ENCODE measurements at places on chromosomes 2 and 18. TPM values are rescaled to one million over a fixed set of nuclear protein-coding genes. Genes with fewer than 3 reads are reported as not detected.

APOB gene
- not detected for total RNA-seq

LIMS3 gene
- total RNA-seq, result 3.3 TPM

TCF23 gene
- not detected for total RNA-seq

C2orf74 gene
- total RNA-seq, result 15.9 TPM

POU3F3 gene
- total RNA-seq, result not detected

- no peaks in the 10 kb centered on the region for H3K27me3 ChIP-seq
- peaks cover 32% of the 10 kb centered on the region for H3K36me3 ChIP-seq
- DNase-seq, result no peak
- no peak overlapping the region for H3K27ac ChIP-seq
- peaks cover 6% of the 10 kb centered on the region for H3K4me1 ChIP-seq
Measured at GRCh38 chr2:134361648-134362047, 107.8 kb downstream of the MGAT5 start.

DNA sequence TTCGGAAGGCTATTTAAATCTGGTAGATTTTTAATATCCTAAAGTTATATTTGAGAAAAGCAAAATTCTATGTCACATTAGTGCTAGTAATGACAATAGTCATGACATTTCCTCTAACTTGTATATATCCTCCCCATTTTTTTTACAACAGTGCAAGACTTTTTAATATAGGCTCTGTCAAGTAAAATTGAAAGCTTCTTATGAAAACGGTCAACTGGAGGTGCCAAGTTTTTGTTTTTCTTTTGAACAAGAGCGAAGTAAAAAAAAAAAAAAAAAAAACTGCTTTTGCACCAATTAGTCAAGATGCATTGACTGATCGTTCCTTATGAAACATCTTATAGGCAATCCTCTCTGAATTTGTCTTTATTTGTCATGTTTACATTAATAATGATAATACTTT is 389.3 kb downstream of the STK39 start:
- H3K36me3 ChIP-seq, result no peaks in the 10 kb centered on the region
- no peak overlapping the region for H3K4me3 ChIP-seq
- H3K27me3 ChIP-seq, result peaks cover 2% of the 10 kb centered on the region
- peaks cover 8% of the 10 kb centered on the region for H3K4me1 ChIP-seq
- no peak overlapping the region for H3K27ac ChIP-seq
- DNase-seq, result no peak

DNA sequence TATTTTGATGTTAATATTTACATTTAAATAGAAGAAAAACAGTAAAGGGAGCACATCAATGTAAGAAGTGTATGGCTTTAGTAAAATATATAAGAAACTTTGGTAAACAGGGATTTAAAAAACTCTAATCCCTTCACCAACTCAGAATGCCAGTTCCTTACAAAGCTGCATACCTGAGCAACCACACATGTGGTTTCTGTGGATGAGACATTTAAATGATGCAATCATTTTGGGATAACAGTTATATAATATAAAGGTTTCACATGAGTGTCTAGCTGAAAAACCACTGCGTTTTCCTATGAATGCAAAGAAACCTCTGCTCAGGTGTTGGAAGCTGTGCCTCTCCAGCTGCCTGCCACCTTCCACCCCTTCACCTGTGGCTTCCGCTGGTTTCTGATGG is 209.1 kb upstream of the REV1 start:
- H3K27ac ChIP-seq, result no peak overlapping the region
- H3K27me3 ChIP-seq, result peaks cover 2% of the 10 kb centered on the region
- H3K4me3 ChIP-seq, result no peak overlapping the region
- no peak for DNase-seq

DNA sequence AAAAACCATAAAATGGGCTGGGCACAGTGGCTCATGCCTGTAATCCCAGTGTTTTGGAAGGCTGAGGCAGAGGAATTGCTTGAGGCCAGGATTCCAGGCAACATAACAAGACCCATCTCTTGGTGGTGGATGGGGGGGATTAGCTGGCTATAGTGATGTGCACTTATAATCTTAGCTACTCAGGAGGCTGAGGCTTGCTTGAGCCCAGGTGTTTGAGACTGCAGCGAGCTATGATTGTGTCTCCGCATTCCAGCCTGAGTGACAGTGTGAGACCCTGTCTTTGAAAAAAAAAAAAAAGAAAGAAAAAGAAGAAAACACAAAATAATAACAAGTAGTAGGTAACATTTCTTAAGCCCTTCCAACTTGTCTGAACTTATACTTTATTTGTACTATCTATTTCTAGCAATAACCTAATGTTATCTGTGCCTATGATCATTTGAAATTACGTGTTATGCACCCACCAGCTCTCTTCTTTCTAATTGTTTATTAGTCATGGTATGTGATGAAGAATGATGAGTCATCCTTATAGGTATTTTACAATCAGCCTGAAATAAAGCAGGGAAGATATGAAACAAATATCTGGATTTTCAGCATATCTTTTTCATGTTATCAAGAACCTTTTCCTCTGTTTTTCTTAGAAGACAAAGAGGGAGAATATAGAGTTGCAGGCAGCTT is 129.3 kb upstream of the UNC80 start:
- DNase-seq, result no peak
- no peaks in the 10 kb centered on the region for H3K4me1 ChIP-seq
- H3K4me3 ChIP-seq, result no peak overlapping the region
- no peak overlapping the region for H3K27ac ChIP-seq
- H3K36me3 ChIP-seq, result no peaks in the 10 kb centered on the region

GRCh38 chr2:126729896-126730295 is 73.9 kb downstream of the GYPC start:
- no peaks in the 10 kb centered on the region for H3K27me3 ChIP-seq
- H3K36me3 ChIP-seq, result peaks cover 11% of the 10 kb centered on the region
- H3K4me3 ChIP-seq, result no peak overlapping the region

DNA sequence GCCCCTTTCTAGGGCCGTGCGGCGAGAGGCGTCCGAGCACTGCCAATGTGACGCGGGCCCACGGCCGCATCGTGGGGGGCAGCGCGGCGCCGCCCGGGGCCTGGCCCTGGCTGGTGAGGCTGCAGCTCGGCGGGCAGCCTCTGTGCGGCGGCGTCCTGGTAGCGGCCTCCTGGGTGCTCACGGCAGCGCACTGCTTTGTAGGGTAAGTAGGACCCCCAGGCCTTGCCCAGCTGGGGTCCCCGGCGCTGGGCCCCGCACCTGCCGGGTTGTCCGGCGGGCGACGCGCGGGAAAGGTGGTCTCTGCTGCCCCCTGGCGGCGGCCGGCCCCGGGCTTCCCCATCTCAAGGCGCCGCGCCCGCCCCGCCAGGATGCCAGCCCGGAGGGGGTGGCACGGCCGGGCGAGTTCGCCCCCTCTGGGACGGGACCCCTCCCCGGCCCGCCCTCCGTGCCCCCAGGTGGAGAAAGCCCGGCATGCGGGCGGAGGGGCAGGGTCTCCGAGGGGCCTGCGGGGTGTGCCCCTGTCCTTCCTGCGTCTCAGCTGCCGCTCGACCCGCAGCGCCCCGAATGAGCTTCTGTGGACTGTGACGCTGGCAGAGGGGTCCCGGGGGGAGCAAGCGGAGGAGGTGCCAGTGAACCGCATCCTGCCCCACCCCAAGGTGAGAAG is 1.9 kb downstream of the PRSS56 start:
- peaks cover 10% of the 10 kb centered on the region for H3K4me1 ChIP-seq
- no peaks in the 10 kb centered on the region for H3K36me3 ChIP-seq
- H3K4me3 ChIP-seq, result no peak overlapping the region
- peaks cover 38% of the 10 kb centered on the region for H3K27me3 ChIP-seq
- peak; percentile 68 for DNase-seq

- no peaks in the 10 kb centered on the region for H3K36me3 ChIP-seq
- H3K27me3 ChIP-seq, result peaks cover 15% of the 10 kb centered on the region
- H3K4me1 ChIP-seq, result no peaks in the 10 kb centered on the region
- H3K4me3 ChIP-seq, result no peak overlapping the region
- no peak overlapping the region for H3K27ac ChIP-seq
Measured at GRCh38 chr2:232478571-232479340, 8.9 kb downstream of the ECEL1 start.

DNA sequence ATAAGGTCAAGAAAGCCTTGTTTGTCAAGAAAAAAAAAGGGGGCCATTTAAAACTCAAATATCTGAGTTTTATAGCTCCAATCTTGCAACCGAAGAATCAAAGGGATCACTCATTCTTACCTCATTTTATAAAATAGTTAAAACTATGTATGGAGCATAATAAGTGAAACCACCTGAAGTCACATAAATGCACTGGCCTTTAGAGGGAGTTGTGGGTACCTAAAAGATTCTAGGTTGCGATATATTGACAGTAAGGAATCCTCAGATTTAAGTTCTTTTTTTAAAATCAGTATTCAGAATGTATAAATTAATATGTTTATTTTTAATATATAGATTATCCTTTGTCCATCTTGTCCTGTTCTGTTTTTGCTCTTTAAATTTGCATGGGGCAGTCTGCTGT is 3.4 kb downstream of the ARHGAP28 start:
- no peak for DNase-seq
- peaks cover 10% of the 10 kb centered on the region for H3K27me3 ChIP-seq
- no peaks in the 10 kb centered on the region for H3K36me3 ChIP-seq
- no peak overlapping the region for H3K4me3 ChIP-seq
- H3K27ac ChIP-seq, result no peak overlapping the region

DNA sequence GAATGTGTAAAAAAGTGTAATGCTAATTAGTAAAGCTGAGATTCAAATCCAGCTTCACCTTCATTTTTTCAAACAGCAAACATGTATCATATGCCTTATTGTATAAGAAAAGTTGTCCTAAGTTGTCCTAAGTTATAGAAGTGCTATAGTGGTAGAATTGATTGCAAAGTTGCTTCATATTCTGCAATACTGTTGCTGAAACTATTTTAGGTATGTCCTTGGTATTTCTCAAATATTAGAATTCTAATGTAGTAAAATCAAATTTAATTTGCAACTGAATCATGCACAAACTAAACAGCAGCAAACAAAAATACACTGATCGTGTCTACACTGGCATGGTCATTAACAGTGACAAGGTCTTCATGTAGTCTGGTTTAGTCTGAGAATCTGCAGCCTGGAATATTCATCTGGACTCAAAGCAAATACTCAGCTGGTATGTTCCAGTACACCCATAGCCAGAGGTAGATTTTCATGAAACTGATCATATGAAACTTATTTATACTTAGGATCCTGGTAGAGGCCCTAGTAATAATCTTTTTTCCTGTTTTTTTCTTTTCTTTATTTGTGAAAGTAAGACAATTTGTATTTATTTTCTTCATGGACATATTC is 555.6 kb upstream of the ZEB2 start:
- no peaks in the 10 kb centered on the region for H3K27me3 ChIP-seq
- no peaks in the 10 kb centered on the region for H3K4me1 ChIP-seq
- H3K36me3 ChIP-seq, result no peaks in the 10 kb centered on the region
- H3K4me3 ChIP-seq, result no peak overlapping the region

- H3K27ac ChIP-seq, result no peak overlapping the region
- H3K27me3 ChIP-seq, result no peaks in the 10 kb centered on the region
- peaks cover 12% of the 10 kb centered on the region for H3K4me1 ChIP-seq
- H3K36me3 ChIP-seq, result peaks cover 2% of the 10 kb centered on the region
- DNase-seq, result no peak
Measured at GRCh38 chr2:113854208-113854607, 35.7 kb upstream of the ACTR3 start.

DNA sequence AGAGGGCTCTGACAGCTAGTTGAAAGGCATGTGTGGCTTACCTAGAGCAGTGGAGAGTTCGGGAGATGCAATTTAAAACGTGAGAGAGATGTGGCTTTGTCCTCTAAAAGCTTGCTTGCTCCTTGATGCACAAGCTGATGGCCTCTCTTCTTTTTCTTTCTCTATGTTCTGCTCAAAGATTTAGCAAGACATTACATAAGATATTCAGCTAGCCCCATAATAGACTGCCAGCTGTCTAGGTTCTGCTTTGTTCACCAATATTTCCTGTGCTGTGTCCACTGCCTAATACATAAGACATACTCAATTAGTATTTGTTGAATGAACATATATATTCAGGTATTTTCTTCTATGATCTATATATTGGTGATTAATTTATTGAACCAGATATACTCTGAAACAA is 31.1 kb downstream of the SPATS2L start:
- H3K27ac ChIP-seq, result no peak overlapping the region
- peaks cover 3% of the 10 kb centered on the region for H3K4me1 ChIP-seq
- H3K27me3 ChIP-seq, result no peaks in the 10 kb centered on the region
- no peak for DNase-seq
- no peak overlapping the region for H3K4me3 ChIP-seq

DNA sequence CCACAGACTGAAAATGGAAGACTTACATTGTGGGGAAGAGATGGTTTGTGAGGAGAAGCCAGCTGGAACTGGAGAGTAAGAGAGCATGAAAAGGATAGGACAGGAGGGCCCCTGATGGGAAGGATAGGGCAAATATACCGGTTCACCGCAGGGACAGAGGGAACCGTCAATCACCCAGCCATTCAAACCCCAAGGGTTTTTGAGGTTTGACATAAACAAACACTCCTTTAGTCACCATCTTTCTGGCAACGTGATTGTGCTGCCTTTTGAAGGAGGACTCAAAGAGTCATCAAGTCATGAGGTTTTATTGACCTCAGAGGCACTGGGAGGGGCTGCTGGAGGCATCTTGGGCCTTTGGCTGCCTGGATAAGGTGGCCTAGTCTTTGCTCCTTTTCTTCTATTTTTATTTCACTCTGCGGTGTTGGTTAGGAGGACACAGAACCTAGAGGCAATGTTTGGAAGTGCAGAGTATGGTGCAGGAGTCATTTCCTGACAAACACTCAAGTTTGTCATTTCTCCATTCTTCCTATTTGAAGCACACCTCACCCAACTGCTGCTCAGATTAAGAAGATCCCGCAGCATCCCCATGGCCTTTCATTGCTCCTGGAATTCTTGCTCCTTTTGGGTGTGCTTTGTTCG is 487.3 kb upstream of the SPRED2 start:
- no peaks in the 10 kb centered on the region for H3K4me1 ChIP-seq
- DNase-seq, result no peak
- no peaks in the 10 kb centered on the region for H3K36me3 ChIP-seq
- H3K27ac ChIP-seq, result no peak overlapping the region
